ENCODE measurements at places on chromosomes 1 and 21.

GRCh38 chr1:110829955-110830553, 42.9 kb upstream of the CD53 start:
- DNase-seq = peak; percentile 69

DNA sequence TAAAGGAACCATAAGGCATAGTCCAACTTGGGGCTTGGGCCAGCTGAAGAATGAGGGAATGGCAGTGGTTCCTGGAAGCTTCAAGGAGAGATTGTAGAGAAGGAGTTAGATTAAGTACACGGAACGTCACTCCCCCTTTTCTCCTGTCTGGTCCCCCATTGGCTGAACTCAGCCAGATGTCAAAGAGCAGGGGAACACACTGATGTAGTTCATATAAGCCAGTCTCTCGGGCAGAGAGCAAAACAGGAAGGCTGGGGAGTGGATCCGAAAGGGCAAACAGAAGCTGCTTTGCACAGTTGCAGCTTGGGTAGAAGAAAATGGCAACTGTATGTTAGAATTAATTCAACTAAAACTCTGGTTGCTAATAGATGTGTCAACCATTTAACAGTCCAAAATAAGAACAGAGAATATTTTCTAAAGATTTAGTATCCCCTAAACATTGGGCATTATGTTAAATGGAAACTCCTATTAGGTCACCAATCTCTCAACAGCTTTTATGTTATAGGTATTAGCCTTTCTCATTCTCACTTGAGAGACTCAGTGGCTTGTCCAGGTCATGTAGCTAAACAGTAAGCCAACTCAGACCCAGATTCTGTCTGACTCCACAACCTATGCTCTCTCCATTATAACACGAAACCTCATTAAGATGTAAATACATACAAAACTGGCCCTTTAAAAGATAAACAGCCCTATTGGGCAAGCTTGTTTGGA, 600.7 kb upstream of the USP24 start:
- no peak for DNase-seq

GRCh38 chr1:172356620-172357019, 63.9 kb upstream of the C1orf105 start:
- no peak for DNase-seq

GRCh38 chr1:184424157-184424556, 37.3 kb downstream of the C1orf21 start:
- DNase-seq = no peak

- DNase-seq = no peak
Measured at GRCh38 chr1:25068316-25068715, 138.2 kb upstream of the RUNX3 start.

All from CD4-positive, alpha-beta T cell treated with Interleukin-12 subunit alpha and Interleukin-12 subunit beta, for 1 hour (primary cell).